Hematopoietic multipotent progenitor cell treated with erythropoietin and hydrocortisone succinate and interleukin-3 and kit ligand, for 15 days (in vitro differentiated cells): ENCODE measurements at places on chromosomes 3 and 15.

GRCh38 chr3:12147049-12147780 lies 11.5 kb downstream of the TIMP4 start:
- no peak for DNase-seq

GRCh38 chr3:98829246-98829832 lies 66.2 kb downstream of the ST3GAL6 start:
- DNase-seq: no peak

DNA sequence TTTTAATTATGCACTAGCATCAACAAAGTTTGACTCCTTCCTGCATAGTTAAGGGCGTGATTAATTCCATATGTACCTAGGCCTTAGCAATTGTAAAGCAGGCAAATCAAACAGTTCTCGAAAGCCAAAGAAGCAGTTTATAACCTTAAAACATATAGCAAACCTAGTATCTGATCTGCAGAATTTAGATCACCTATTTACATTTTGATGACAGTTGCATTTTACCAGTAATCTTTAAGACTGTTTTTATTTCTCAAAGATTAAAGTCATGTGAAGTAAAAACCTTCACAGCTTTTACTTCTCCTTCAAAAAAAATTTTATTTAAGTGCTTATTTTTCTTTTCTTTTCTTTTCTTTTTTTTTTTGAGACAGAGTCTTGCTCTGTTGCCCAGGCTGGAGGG lies 20.9 kb upstream of the UBP1 start:
- DNase-seq: no peak

DNA sequence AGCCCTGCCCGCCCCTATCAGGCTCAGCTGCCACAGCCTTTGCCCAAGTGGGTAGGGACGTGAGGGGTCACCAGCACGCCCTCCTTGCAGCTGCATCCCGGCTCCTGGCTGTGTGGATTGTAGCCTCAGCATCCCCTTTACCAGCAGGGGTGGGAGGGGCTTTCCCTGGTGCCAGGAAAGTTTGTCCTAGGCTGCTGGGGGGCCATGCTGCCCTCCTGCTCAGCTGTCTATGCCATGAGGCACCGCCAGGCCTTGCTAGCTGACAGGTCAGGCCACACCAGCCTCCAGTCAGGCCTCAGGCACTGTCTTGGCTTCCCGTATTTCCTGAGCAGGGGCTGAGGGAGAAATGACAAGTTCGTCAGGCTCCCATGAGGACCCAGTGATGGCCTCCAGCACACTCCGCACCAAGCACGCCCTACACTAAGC lies 32.3 kb downstream of the TKT start:
- no peak for DNase-seq

DNA sequence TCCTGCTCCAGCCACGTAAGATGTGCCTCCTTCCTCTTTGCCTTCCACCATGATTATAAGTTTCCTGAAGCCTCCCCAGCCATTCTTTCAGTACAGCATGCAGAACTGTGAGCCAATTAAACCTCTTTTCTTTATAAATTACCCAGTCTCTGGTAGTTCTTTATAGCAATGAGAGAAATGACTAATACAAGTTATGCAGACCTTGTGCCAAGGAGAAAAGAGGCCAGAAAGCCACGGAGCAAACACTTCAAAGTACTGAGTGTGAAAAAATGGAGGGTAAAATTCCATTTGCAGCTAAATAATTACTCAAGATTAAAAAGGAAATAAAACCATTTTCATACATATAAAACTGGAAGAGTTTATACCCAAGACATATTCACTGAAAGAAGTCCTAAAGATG lies 213.6 kb upstream of the LINGO1 start:
- no peak for DNase-seq

DNA sequence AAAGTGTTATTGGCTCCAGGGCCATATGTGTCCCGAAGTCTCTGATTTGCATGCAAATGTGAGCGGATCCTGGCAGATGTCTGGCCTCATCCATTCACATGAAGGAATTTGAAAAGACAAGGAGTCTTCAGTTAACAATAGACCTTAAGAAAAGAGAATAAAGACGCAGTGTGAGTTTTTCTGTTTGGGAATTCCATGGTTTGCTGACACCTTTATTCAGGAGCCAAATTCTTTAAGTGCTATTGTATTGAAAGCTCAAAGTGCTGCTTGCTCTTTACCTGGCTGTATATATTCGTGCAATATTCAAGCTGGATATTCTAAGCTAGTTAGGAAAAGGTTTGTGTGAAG lies 2.2 kb downstream of the LRRN1 start:
- DNase-seq: no peak

- no peak for DNase-seq
Observed at GRCh38 chr15:44596511-44597010, 59.6 kb downstream of the EIF3J start.

DNA sequence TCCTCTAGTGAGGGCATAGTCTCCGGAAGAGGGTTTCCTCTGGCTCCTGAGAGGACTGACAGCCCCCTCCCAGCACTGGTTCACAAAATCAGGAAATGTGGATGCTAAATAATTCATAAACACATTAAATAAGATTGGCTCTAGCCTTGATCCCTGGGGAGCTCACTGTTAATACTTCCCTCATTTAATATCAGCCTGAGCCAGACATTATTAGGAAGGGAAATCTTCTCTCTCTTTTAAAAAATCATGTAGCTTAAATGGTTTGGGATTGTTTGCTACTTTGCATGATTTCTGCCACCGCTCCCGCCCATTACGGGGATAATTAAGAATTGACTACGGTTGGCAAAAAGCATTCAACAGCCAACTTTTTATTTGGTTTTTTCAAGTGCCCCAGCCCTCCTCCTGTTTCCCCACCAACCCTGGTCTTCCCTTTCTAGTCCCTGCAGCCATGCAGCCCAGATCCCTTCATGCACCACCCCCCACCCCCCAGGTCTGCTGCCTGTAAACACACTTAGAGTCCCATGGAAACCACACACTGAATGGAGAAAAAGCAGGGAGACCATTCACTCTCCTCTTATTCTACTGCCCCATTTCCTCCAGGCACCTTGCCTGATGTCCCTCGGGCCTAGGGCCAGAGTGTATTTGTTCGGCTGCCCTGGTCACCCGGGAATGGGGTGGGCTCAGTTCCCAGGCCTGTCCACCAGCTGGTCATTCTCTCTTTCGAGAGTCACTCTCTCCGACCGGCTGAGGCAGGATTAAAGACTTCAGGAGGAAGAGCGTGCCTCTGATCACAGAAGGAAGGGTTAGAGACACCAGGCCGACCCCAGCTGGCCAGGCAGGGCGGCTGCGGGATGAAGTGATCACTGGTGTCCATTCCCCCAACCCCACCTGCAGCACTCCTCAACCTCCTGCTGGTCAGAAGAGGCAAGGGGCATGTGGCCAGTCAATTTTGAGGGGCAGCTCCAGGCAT lies 45.1 kb downstream of the SEMA5B start:
- no peak for DNase-seq

DNA sequence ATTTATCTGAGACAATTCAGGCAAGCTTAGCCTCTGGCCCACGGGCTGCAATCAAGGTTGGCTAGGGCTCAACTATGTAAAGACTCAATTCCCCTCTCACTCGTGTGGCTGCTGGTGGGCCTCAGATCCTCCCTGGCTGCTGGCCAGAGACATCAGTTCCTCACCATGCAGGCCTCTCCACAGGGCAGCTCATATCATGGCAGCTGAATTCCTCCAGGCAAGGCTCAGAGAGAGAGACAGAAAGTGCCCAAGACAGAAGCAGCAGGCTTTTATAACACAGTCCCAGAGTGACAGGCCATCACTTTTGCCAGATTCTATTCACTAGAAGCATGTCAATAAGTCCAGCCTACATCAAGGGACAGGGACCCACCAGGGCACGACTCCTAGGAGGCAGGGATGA lies 63.2 kb downstream of the XXYLT1 start:
- DNase-seq: no peak

- DNase-seq: no peak
Observed at GRCh38 chr3:157836022-157836421, 270.2 kb downstream of the SHOX2 start.

- DNase-seq: no peak
Observed at GRCh38 chr3:137174514-137174913, 216.7 kb downstream of the IL20RB start.

DNA sequence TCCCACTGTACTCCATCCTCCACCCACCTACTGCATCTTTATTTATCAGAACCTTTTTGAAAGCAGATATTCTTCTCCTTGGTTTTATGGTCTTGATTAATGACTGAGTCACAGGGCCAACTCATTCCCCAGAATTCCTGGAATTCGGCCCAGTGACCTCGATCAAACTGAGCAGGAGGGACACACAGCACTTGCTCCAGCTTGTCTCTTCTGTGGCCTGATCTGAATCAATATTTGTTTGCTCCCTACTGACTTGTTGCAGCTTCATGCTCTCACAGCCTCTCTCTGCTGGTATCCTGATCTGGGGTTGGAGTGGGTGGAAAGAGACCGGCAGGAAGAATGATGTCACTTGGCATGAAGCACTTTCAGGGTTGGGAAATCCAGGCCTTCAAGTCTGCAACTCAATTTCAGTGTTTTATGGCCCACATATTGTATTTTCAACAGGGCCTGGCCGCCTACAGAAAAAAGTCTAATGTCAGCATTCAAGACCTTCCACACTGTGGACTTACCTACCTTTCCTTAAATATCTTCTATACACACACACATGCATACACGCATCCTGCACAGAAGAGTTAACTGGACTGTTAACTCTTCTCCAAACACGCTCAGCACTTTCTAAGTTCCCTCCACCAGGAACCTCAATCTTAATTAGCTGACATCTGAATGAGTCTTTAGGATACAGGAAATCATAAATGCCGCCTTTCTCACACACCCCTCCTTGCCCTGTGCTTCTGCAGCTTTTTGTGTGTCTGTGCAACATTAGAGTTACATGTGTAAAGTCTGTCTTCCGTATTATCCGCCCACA lies 4.6 kb downstream of the ANXA2 start:
- no peak for DNase-seq

DNA sequence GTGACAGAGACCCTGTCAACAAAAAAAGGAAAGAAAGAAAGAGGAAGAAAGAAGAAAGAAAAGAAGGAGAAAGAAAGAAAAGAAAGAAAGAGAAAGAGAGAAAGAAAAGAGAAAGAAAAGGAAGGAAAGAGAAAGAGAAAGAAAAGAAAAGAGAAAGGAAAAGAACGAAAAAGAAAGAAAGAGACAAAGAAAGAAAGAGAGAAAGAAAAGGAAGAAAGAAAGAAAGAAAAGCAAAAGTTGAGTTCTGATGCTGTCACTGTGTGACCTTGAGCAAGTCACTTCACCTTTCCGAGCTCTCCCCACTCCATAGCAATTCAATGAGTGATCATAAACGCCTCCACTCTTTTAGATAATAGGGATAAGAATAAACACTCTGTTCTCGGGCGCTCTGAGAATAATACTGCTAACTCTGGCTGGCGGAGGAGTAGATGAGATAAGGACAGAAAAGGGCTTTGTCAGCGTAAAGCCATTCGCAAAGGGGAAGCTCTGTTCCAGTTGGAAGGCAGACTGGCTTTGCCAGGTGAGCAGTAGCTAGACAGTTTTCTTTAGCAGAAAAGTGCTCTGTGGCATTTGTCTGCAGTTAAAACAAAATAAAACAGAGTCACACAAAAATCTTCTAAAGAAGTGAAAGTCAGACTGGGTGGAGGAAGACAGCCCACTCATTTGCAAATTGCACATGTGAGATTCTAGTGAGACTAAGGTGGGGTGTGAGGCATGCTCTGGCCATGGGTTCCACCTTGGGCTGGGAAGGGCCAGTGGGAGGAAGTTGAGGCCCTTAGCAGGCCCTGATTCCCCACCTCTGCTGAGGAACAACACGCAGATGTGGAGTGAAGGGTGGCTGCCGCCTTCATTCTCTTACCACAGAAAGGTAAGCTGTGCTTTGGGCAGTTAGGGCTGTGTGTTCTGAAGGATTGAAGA lies 9.6 kb upstream of the FLNB start:
- DNase-seq: no peak

- no peak for DNase-seq
Observed at GRCh38 chr3:21825684-21826083, 74.7 kb upstream of the ZNF385D start.

- DNase-seq: peak; percentile 32
Observed at GRCh38 chr3:33636125-33636850, 81.8 kb downstream of the CLASP2 start.

GRCh38 chr3:141015481-141015880 lies 35.7 kb upstream of the SPSB4 start:
- no peak for DNase-seq

- DNase-seq: no peak
Observed at GRCh38 chr15:49187549-49188245, 17.6 kb downstream of the GALK2 start.

- DNase-seq: no peak
Observed at GRCh38 chr15:59885832-59886231, 118.3 kb upstream of the FOXB1 start.

- DNase-seq: no peak
Observed at GRCh38 chr3:131393868-131394267, 12.3 kb downstream of the NUDT16 start.

GRCh38 chr15:81491414-81492096 lies 117.5 kb upstream of the TMC3 start:
- DNase-seq: no peak

GRCh38 chr3:31895471-31895870 lies 85.6 kb downstream of the OSBPL10 start:
- DNase-seq: no peak

GRCh38 chr3:187630404-187630803 lies 39.8 kb downstream of the SST start:
- no peak for DNase-seq

DNA sequence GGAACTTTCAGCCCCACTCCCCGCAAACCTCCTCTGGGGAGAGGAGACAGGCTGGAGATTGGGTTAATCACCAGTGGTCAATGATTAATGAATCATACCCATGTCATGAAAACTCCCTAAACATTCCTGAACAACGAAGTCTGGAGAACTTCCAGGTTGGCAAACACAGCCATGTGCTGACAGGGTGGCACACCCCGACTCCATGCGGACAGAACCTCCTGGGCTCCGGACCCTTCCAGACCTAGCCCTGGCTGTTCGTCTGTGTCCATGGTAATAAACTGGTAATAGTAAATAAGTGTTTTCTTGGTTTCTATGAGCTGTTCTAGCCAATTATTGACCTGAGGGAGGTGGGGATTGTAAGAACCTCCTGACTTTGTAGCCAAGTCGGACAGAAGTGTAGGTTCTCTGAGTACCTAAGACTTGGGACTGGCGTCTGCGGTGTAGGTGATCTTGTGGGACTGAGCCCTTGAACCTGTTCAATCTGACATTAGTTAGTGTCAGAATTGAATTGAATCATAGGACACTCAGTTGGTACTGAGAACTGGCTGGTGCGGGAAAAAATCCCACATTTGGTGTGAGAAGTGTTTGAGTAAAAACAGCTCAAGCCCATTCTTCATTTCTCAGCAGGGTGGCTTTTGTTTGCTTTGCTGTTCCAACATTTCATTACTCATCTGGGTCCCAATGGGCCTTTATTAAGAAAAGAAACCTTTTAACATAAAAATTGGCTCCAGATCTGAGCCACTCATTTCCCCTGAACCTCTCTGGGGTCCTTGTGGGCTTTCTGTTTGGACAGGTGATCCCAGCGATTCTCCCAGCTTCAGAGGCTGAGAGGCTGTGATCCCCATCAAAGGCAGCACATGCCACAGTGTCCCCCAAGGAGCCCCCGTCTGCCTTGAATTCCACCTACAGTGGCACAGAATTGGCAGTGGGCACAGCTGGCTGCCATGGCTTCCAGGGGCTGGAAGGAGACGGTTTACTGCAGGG lies 151.0 kb downstream of the TJP1 start:
- DNase-seq: no peak

GRCh38 chr3:115450036-115450435 lies 173.3 kb upstream of the GAP43 start:
- no peak for DNase-seq

- DNase-seq: no peak
Observed at GRCh38 chr15:80727596-80727995, 32.5 kb downstream of the ABHD17C start.
